ENCODE measurements at places on chromosomes 2 and 18. TPM values are rescaled to one million over a fixed set of nuclear protein-coding genes. Genes with fewer than 3 reads are reported as not detected.
A peak's percentile ranks its signal among the peaks of the same experiment; 100 is the strongest.

ADRA2B gene
- polyA plus RNA-seq, result not detected

POTEE gene
- 0.13 TPM for polyA plus RNA-seq

PTGR3 gene
- polyA plus RNA-seq, result 30.8 TPM

HSBP1L1 gene
- polyA plus RNA-seq, result 2.0 TPM

SLC5A7 gene
- not detected for polyA plus RNA-seq

LRP2 gene
- not detected for polyA plus RNA-seq

GRCh38 chr2:230447036-230447435, 31.0 kb downstream of the SP100 start:
- DNase-seq, result no peak

DNA sequence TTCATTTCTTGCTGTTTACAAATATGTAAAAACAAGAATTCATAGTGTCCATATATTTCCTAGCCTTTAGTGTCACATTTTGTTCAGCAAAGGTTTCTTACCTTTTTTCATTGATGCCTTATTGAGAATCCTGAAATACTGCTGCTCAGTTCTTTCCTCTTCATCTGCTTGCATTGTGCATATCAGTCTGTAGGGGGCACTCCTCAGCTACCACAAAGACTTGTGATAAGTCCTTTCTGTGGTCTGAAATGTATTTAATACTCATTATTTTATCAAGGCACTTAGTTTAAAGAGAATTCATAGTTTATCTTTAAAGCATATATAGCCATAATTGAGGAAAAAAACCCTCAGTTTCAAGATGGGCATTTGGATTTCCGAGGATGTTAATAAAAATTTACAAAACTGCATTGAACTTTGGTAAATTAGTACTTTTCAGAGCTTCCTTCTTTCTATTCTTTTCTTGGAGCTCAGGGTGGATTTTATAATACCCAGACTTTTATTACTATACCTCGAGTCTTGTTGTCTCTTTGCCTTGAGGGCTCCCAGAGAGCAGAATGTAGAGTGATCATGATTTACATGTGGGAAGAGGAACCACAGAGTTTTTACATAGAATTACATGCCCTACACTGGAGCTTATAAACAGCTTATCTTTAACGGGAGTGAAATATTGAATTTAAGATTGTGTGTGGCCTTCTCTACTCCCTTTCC, 570.1 kb downstream of the PLCL1 start:
- no peak for DNase-seq

- no peak for DNase-seq
These were observed 14.2 kb downstream of the TGFBRAP1 start for GRCh38 chr2:105315314-105315713.

GRCh38 chr2:30277582-30277981, 46.2 kb downstream of the LBH start:
- no peak for DNase-seq

GRCh38 chr18:56248610-56249235, 389.7 kb downstream of the TXNL1 start:
- DNase-seq, result peak; percentile 74

GRCh38 chr2:238160206-238161129, 1.7 kb downstream of the ERFE start:
- DNase-seq, result no peak
